AG09309 (cell line): ENCODE measurements at places on chromosomes 12 and 14.

- no peak for DNase-seq
These were observed 22.0 kb downstream of the OR5AU1 start for GRCh38 chr14:21133901-21134300.

DNA sequence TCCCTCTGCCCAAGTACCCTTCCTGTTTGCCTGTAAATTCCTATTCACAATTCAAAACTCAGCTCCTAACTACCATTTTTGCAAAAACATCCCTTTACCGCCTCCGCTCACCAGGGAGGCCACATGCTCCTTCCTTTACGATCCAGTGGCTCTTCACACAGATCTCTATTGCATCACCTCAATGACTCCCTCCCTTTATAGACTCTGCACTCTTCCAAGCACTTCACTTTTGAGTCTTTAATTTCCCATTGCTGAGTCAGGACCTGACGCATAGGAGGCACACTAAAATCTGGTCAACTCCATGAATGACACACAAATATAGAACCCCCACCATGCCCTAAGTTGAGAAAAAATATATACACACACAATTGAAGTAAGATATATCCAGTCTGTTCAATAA is 45.9 kb downstream of the PPP1R13B start:
- DNase-seq = peak; percentile 76

DNA sequence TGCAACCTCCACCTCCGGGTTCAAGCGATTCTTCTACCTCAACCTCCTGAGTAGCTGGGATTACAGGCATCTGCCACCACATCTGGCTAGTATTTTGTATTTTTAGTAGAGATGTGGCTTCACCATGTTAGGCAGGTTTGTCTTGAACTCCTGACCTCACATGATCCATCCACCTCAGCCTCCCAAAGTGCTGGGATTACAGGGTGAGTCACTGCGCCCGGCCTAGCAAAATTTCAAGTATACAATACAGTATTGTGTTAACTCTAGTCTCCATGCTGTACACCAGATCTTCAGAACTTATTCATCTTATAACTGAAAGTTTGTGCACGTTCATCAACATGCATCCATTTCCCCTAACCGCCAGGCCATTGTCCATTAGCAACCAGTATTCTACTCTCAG is 115.1 kb upstream of the MDGA2 start:
- no peak for DNase-seq

GRCh38 chr12:108849660-108850059 is 7.7 kb downstream of the SSH1 start:
- DNase-seq = no peak

DNA sequence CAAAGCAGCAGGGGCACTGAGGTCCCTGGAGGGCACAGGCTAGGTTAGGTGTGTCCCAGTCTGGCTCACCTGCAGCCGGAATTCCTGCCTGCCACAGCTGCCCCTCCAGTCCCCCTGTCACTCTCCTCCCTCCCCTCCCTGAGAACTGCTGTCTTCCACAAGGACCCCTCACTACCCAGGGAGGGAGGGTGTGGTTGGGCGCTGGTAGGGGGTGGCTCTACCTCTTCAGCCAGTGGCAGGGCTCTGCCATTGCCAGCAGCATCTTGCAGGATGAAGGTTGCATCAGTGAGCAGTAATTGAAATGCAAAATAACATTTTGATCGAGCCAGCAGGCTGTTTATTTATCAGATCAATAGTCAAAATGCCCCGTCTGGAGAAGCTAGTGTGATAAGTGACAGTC is 45.7 kb downstream of the ESRRB start:
- DNase-seq = no peak

DNA sequence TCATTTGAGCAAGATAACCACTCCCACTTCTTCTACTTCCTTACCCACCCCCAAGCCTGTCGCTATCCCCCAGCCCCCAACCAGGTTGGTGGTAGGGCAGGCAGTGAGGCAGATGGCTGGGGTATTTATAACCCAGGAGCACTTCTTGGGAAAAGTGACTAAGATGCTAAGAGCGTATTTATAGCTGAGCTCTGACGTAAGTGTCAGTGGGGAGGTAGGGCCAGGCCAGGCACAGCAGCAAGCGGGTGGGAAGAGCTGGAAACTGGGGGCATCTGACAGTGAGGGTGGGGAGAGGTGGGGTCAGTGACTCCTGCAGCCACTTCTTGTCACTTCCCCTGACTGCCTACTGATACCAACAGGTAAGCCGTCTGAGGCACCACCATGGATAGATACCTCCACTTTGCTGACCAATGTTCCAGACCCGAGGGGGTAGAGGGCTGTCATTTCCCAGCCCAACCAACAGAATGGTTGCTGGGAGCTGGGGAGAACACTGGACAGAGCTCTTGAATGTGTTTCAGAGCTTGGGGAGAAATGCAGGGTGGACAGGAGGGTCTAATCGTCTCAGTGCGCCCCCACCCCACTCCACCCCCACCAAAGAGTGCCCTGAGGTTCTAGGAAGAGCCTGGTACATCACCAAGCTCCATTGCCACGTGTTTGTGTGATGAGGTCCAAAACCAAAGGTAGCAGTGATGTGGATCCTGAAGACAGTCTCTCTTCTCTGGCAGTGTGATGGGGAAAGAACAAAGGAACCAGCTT is 2.7 kb upstream of the INHBE start:
- DNase-seq = peak; percentile 87

DNA sequence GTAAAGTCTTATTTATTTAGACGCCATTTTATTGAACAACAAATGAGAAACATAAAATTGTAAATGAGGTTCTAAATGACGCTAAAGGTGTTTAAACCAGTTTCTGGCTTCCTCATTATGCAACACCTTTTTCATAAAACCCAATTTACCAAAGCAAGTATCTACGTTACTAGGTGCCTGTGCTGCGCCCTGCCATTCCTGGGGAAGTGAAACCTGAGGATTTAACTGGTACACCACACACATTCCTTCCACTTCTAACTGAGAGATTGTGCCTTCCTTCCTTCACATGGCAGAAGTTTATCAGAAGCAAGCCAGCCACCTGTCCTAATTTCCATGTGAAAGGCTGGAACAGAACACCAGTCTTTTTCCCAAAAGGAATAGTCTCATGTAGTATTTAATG is 40.3 kb upstream of the GCH1 start:
- no peak for DNase-seq

- no peak for DNase-seq
These were observed 145.1 kb downstream of the SLC25A21 start for GRCh38 chr14:37027188-37027824.
